GM12878 (cell line): ENCODE measurements at places on chromosomes 6 and 20.

GRCh38 chr20:19775353-19776253 lies 17.5 kb downstream of the RIN2 start:
- DNase-seq, result no peak

DNA sequence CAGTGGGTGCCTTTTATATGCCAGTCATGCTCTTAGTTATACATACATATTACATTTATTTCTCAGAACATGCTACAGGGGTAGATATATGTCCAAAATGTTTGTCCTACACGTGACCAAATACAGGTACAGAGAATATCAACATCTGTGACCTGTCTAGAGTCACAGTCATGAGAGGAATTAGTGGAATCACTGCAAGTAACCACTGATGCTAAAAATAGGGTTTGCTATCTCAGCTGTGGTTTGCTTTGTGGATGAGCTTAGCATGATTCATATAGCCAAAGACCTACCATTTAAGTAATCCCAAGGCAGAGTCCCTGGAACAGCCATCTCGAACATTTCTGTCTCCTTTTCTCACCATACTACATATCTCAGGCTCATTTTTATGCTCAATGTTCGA lies 32.3 kb downstream of the GSTA3 start:
- no peak for DNase-seq

DNA sequence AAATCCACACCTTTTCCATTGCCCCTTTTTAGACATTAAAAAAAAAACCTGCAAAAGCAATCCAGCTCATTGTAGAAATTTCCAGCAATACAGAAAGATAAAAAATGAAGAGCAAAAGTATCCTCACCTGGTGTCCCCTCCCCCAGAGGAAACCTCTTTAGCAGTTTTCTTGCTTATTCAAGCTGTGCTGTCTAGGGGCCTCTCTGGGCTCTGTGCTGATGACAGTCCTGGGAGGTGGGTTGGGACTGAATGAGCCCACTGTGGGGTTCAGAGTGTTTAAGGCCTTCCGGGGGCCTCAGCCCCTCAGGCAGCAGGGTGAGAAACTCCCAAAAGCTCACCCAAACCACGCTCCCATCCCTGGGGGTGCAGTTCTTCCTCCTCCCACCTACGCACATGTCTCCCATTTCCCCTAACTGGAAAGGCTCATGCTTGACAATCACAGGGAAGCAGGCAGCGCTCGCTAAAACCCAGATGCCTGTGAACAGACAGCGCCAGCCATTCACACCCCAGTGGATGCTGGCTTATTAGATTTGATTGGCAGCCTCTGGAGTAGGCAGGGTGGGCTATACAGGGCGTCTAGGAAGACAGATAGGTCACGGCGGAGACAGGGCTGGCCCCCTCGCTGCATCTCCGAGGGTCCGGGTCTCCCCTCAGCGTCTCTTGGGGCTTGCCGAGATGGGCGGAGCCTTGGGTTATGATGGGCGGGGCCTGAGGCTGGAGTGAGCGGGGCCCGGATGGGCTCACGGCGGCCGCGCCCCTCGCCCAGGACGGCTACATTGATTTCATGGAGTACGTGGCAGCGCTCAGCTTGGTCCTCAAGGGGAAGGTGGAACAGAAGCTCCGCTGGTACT lies 4.6 kb downstream of the GUCA1A start:
- DNase-seq, result no peak

DNA sequence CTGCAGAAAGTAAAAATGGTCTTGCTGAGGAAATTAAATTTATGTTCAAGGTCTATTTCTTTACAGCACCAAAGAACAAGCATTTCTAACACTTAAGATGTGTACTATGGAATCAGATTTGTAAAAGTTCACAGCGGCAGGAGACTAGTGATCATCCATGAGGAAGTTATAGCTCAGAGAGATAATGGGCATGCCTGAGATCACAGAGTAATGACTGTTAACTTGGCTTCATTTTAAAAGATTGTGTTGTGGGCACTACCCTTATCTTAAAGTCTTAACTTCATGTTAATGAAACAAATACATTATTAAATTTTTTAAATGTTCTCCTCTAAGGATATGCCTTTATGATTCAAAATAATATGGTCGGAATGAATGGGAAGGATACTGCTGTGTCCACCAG lies 168.6 kb downstream of the GMPR start:
- no peak for DNase-seq

DNA sequence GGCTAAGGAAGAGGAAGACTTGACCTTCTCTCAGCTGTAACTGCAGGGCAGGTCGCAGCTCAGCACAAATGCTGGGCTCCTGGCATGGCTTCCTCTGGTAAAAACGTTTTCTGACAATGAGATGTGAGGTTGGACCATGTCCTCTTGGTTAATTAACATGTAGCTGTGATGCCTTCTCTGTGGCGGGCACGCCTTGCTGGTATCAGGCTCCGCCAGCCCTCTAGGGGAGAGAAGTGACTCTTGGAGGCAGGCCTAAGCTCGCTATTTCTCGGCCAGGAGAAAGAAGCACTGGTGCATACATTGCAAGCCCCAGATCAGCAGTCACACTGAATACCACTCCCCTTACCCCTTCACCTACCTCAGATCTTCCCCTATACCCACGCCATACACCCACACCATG lies 65.0 kb downstream of the QRSL1 start:
- DNase-seq, result no peak

GRCh38 chr6:44504301-44504791 lies 116.8 kb downstream of the CDC5L start:
- no peak for DNase-seq

DNA sequence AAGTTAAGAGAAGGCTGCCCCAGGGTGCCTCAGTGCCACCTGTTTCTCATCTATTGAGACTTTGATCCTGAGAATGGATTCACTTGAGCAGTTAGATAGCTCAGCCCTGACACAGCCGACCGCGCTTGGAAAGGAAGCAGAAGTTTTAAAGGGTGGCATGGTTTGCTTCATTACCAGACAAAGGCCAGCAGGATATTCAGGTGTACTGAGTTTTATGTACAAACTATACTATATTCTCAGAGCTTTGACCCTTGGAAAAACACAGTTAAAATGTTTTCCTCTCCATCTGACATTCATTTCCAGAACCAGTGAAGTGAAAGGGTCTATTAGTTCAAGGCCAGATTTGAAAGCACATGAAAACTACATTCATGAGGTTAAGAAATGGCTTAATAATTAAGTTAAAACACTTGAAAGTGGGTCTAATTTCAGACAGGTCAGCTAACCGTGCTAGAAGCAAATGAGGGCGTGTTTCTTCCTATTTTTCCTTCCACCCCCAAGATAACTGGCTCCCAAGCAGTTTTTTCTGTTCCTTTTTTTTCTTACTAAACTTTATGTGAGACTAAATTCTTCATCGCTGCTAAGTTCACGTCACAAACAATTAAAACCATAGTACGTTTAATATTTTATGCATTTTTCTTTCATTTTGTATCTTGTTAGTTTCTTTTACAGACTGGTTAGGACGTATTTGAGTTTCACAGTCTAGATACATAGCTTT lies 385.3 kb upstream of the SOX4 start:
- DNase-seq, result no peak

DNA sequence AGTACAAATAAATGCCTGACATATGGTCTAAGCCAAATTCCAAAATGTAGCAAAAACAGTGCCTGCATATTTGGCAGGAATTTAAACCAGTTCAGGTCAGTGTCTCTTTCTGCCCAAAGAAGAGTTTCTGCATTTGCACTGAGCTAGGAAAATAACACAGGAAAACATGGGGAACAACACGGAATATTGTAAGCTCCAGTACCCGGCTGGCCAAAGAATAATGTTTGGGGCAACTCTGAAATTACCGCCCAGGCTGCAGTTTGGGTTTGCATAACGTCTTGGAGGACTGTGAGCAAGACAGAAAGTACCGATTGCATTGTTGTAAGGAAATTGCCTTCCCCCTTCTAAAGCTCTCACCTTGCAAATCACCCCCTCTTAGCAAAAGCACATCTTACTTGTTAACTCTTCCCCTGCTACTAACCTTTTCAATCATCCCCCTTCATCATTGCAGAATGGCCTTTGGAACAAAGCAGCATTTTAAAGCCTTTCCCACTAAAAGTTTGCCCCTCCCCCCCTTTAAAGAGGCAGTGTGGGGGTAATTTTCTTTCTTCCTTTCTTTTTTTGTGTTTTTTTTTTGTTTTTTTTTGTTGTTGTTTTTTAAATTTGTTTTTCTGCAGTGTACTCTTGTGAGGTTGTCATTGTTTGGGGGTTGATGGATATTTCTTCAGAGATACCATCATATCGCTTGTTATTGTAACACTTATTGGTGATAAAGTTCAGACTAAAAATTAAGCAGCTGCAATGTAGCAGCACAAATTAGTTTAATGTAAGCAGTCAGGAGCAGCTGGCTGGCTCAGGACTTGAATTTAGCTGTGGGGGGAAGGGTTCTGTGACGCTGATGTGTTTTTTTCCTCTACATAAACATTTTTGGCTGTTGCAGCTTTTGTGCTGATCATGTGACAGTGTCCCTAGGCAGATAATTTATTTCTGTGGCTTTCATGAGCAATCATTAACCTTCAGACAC lies 100.0 kb upstream of the CITED2 start:
- DNase-seq, result no peak

DNA sequence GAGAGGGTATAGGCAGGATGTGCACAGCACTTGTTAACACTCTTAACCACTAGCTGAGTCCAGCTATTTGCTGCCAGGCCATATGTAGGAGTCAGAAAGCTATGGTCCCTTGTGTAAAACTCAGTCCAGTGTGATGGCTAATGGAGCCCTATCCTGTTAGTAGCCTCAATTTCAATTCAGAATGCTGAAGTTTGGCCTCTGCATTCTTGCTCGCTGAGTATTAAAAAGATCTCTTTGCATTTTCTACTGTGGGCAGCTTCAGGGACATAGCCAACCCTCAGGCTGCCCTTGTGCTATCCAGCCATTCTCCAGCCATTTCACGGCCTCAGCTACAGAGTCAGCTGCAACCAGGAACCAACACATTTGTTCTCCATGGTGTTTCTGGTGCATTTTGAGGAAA lies 92.5 kb downstream of the SPTLC3 start:
- DNase-seq, result no peak

DNA sequence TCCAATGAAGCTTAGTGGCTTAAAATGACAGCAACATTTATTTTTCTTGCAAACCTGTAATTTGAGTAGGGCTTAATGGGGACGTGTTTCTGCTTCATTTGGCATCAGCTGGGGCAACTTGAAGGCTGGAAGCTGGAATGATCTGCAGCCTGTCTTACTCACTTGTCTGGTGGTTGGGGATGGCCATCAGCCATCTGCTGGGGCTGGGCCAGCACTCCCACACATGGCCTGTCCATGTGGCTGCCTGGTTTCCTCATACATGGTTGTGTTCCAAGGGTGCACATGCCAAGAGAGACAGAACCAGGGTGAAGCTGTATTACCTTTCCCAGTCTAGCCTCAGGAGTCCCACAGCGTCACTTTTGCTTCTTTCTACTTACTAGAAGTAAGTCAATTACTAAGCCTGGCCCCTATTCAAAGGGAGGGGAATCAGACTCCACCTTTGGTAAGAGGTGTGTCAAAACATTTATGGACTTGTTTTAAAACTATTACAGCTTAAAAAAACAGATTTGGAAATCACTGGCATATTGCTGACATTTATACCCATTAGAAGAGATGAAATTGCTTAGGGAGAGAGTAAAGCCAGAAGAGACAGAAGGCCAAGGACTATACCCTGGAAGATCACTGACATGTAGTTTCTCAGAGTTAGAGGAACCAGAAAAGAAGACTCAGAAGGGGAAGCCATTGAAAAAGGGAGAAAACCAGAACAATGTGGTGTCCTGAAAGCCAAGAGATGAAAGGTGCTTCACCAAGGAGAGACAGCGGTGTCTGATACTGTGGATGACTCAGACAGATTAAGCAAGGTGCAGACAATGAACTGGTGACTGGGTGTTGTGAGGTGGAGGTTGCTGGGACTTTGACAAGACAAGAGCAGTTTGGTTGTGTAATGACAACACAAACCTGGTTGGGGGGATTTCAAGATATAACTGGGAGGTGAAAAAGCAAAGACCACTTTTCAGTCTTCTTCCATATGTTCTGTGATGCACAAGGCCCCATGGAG lies 345.2 kb downstream of the GJA1 start:
- no peak for DNase-seq

DNA sequence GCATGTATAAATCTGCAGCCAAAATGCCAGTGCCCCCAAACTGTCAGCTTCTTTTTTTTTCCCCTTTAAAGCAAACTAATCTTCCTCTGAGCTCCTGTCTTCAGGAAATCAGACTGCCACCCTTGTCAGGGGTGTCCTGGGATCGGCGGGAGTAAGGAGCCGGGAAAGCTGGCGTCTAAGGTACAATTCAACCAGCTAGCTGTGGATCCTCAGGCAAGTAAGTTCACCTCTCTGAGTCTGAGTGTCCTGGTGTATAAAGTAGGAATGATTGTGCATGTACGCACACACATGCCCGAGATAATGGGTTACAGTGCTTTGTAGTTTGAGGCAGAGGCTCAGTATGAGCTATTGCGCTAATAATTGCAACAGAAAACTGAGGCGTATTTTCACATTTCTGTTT lies 98.3 kb downstream of the ANKRD60 start:
- DNase-seq, result no peak

DNA sequence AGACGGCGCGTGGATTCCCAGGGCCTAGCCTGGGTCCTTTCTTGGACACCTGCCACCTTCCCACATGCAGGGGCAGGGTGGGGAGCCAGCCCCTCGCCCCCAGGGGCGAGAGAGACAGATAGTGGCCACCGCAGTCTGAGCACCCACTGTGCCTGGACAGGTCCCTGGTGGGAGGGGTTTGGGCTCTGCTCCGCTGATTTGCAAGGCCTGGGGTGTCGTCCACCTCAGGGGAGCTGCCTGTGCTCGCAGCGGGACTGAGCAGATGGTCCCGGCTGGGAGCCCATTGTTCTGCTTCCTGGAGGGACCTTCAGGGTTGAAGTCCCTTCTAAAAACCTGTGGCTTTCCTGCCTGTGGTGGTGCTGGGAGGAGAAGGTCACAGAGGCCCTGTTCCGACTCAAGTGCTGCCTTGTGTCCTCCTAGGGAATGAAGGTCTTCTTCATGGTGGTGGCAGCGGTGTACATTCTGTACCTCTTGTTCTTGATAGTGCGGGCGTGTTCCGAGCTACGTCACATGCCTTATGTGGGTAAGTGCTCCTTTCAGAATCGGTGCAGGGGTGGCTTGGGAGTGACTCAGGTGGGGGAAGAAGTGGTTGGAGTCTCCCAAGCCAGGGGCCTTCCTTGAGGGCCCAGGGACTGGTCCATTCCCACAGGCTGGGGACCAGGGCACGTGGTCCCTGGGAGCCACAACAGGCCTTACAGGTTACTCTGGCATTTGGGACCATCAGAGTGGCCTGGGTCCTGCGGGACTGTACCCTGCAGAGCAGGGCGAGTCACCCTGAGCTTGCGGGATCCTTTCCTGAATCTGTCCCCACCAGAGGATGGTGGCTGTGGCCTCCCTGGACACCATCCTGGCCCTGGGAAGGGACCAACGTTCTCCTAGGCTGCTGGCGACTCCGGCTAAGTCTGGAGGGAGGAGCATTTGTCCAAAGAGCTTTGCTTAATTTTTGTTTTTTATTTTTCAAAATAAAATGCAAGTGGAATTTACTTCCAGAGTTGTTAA lies 19.6 kb downstream of the DYNLT1 start:
- DNase-seq, result no peak

DNA sequence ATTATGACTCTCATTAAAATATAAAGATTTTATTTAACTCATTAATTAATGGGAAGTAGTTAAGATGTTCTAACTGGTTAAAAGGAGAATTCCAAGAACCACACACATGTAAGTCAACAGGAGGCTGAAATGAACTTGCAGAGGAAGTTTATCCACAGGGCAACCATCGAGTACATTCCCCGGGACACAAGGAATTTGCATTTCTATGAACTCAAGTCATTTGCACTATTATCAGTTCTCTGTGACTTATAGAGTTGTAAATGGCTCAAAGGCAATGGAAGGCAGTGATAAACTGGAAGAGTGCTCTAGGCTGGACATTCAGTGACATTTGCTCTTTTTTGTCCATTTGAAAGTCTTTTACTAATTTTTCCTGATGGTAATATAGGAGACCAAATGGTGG lies 97.4 kb downstream of the SNX5 start:
- DNase-seq, result no peak
